ENCODE measurements at places on chromosomes 16 and 17.

- no peak for DNase-seq
Measured at GRCh38 chr16:80788027-80788426, 16.4 kb downstream of the CDYL2 start.

- no peak for DNase-seq
Measured at GRCh38 chr17:83012868-83013778, 66.3 kb upstream of the METRNL start.

DNA sequence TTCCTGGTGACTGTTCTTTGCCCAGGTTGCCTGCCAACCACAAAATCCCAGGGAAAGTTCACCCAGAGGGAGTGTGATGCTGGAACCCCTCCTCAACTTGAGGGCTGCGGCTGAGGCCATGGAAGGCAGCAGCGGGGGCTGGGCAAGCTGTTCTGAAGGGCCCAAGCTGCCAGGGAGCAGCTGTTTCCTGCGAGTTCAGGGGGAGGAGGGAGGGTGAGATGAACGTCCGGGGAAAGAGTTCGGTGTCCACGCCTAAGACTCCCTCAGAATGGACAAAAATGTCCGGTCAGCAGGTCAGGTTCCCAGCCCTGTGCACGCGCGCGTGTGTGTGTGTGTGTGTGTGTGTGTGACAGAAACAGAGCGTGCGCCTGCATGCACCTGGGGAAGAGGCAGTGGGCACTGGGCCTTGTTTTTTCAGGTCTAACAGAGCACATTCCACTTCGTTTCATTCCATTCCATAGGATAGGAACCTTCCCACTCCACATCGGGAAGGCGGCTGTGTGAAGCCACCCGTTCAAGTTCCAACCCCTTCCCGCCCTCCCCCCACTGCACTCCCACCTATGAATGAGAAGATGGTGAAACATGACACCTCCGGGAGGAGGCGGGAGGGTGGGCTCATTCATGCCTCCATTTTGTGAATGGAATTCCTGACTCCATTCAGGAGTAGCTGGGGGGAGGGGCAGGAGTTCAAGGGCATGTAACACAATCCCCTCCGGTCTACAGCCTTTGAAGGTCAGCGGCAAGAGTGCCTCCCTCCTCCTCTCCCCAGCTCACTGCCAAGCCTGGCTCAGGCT, 15.7 kb downstream of the ETV4 start:
- DNase-seq, result no peak

- DNase-seq, result no peak
Measured at GRCh38 chr17:72150632-72151460, 30.0 kb downstream of the SOX9 start.

GRCh38 chr17:82698974-82699442, 510 bp upstream of the RAB40B start:
- DNase-seq, result no peak

GRCh38 chr17:76498876-76499251, 2.4 kb downstream of the RHBDF2 start:
- no peak for DNase-seq

DNA sequence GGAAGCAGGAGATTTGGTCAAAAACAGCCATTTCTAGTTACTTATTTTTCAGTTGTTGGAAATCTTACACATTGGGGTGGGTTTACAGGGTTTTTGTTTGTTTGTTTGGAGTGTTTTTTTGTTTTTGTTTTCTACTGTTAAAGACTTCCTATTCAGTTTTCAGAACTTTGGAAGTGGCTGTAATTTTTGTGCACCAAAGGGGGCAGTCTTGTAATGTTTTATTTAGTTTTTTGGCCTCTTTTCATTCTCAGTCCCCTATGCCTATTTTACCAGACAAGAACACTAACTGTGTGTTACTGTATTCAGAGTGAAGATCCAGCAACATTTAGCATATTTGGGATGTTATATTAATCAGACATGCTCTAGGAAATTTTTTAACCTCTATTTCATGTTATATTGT, 20.6 kb downstream of the TPPP3 start:
- no peak for DNase-seq

GRCh38 chr16:25395528-25395927, 137.9 kb upstream of the ZKSCAN2 start:
- no peak for DNase-seq

DNA sequence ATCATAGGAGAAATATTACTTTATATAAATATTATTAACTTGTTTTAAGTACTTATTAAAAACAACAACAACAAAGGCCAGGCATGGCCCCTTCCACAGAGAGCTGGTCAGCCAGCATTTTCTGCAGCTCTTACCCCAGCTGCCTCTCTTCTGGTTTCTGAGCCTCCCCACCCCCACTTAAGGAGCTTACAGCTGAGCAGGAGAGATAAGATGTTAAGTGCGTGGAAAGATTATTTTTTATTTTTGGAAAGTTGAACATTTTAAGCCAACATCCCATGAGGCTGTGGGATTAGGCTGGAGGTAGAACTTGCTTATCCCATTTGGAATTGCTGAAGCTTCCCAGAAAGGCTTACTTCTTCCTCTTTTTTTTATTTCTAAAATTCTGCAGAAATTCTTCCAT, 401.2 kb downstream of the SEC14L1 start:
- DNase-seq, result no peak

DNA sequence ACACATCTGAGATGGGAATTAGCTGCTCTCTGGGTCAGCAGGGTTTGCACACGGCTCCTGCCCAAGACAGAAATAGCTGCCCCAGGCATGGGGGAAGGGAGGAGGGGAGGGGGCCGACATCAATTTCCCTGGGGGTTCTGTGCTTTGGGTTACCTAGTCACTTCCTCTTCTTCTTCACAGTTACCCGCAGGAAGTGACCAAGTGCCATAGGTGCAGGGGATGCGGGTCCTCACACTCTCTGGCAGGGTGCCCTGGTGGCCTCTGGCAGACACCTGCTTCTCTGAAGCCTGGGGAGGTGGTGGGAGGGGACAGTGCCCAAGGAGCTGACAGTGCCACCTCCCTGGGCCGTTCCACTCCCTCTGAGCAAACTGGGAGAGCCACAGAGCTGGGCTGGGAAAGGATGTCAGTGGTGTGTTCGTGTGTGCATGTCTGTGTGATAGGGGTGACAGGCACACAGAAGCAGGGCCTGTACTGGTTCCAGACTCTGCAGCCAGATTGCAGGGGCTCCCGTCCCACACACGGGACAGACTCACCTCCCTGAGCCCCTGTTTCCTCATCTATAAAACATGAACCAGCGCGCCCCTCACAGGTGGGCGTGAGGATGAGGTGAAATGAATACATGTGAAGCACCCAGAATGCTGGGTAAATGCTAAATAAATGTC, 18.2 kb downstream of the SCN4A start:
- DNase-seq, result no peak

DNA sequence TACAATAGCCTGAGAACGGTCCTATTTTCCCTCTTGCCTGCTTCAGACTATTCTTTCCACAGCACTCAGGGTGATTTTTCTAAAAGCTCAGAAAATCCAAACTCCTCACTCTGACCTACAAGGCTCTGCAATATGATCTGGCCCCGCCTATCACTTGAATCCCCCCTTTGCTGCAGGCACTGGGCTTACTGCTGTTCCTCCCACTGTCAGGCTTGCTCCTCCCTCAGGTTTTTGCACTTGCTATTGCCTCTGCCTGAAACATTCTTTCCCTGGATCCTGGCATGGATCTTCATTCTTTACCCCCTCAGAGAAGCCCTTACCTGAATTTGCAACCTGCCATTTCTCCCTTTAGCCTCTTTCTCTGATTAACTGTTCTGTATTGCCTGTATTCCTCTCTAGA, 52.3 kb downstream of the RPGRIP1L start:
- DNase-seq, result no peak

- no peak for DNase-seq
Measured at GRCh38 chr17:78324391-78325075, 35.3 kb downstream of the SOCS3 start.

DNA sequence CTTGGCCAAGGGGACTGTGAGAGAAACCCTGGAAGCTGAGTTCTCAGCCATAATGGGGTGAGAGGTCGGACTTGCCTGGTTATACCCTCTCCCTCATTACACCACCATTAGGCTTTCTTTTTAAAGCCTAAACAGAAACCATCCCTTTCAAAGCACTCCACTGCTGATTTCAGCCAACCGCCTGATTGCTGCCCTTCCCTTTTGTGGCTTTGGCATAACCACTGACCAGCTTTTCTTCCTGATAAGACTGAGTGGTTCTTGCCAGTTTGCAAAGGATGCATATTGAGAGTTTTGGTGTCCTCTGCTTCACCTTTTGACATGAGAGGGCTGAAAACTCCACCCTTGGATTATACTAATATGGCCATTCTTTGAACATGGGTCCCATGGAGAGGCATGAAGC, 308.2 kb upstream of the GOT2 start:
- DNase-seq, result no peak

- DNase-seq, result no peak
Measured at GRCh38 chr16:52471650-52472370, 75.1 kb downstream of the TOX3 start.

DNA sequence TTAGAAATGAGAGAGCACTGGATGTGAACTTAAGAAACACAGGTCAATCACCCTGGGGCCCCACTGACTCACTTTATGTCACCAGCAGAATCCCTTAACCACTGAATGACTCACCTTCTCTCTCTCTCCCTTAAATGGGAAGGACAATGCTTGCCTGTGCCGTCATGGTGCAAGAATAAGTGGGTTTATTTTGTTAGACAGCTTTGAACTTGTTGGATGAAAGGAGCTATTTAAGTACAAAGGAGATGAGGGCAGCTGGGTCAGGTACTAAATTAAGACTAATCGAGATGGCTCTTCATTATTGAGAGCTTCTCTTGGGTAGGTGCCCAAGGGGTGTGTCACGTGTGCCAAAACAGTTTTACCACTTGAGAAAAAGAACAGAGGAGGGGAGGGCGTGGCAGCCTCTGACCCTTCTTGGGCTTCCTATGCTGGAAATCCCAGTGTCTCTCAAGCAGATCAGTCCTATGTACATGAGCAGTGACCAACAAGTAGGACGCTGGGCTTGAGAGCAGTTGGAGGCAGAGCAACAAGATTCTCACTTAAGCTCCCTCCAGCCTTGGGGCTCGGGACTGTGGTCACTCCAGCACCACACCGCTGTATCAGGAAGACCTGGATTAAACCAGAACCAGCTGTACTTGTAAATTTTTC, 6.7 kb upstream of the KRT31 start:
- no peak for DNase-seq

DNA sequence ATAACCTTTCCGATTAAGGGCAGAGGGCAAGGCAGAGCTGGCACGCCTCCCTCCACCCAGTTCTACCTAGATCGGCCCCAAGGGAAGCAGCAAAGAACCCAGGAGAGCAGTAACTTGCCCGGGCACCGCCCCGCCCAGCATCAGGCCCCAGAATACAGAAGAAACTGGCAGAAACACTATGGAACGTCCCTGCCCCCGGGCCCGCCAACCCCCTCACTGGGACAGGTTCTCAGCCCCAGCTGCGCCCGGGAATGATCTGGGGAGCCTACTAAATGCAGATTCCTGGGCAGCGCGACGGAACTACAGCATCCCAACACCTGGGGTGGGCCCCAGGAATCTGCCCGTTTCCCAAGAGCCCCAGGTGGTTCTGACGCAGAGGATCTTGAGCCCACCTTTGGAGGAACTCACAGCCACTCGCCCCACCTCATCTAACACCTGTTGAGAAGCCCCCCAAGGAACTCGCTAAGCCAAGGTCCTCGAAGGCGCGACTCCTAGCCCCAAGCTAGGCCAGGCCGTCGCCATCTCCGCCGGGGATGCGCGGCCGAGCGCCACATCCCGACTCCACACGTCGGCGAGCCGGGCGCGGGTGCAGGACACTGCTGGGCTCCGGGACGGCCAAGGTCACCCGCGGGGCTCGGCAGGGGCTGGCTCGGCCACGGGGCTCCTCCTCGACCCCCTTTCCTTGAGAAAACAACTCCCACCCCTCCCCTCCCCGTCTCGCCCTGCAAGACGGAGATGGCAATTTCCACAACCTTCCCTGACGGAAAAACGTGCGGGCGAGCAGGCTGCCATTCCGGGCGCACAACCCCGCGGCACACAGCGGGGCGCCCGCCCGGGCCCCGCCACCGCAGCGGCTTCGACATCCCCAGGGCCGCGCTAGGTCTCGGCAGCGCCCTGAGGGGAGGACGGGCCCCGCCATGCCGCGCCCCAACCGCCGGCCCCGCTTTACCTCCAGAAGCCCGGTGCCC, 913 bp downstream of the CDIP1 start:
- no peak for DNase-seq

DNA sequence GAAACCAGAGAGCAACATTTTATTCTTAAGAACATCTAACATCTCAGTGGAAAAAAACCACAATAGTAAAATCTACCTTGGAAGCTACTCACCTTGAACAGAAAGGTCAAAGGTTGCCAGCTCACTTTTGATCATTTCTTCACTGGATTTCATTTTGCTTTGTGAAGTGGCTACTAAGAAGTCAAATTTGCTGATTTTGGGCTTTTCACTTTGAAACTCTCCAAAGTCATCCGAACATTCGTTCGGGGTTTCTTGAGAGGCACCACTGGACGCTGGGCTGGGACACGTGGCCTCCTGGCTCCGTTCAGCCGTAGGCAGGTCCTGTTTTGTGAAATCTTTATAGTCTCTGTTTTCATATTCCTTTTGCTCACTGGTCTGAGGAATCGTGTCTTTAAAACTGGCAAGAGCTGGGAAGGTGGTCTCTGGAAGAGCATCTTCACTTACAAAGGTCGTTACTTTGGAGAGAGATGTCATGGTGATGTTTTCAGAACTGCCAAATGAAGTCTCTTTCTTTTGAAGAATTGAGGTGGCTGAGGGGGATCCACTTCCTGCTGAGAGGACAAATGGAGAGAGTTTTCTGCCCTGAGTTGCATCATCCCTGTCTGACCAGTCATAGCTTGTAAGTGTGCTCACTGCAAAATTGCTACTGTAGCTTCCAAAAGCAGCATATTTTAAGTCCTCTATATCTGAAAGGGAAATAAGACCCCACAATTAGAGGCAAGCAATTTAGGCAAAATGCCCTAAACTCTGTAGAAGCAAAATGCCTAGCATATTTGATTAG, 52.4 kb downstream of the DUSP14 start:
- DNase-seq, result no peak

DNA sequence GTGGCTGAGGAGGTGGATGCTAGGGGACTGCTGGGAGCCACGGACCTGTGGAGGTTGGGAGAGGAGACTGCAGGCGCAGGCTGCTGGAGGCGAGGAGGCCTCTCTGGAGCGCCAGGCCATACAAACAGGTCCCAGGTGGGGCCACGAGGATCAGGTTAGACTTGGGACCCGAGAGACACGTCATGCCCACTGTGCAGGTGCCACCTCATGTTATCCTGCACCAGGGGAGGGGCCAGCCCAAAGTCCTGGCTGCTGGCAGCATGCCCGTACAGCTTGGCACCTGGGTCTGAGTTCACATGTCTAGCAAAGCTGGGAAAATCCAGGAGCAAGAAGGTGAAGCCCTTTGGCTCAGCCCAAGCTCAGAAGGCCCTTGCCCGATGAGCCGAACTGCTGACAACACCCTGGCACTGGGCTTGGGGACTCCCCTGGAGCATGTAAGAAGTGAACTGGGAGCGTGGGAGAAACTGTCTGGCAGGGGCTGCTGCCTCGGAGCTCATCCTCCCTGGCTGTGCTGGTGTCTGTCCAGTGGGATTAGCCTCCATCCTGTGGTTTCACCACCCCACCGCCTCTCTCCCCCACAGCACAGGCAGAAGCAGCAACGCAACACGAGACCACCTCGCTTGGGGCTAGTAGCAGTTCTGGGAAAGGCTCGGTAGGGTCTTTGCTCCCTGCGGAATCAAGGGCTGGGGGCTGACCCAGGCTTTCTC, 5.3 kb downstream of the ARHGDIA start:
- DNase-seq, result no peak

Data from stimulated activated CD8-positive, alpha-beta memory T cell treated with anti-CD3 and anti-CD28 coated beads, Interleukin-7, amount 100 ng/mL, for 1 hour (primary cell).